Effector memory CD4-positive, alpha-beta T cell (primary cell): ENCODE measurements at places on chromosomes 6 and 20.

DNA sequence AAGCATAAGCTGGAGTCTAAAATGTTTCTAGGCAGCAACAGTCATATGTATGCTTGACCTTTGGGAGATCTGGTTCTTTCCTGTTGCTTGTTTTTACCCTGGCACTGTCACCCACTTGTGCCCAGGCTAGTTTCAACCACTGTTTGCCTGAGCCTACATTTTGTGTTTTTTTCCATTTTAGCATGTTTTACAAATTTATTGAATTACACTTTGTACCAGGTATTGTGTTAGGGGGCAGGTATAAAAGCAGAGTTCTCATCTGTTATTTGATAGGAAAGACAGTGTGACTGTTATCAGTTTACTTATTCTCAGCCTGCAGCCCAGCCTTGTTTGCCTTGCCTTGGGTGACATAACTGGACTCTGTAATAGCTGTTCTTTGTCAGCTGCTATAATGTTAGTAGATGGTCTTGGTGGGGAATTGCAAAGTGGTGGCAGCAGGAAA is 147.0 kb downstream of the CDKAL1 start:
- H3K27ac ChIP-seq: no peak overlapping the region
- H3K36me3 ChIP-seq: no peaks in the 10 kb centered on the region
- no peak overlapping the region for H3K4me3 ChIP-seq
- no peaks in the 10 kb centered on the region for H3K27me3 ChIP-seq
- no peaks in the 10 kb centered on the region for H3K4me1 ChIP-seq

DNA sequence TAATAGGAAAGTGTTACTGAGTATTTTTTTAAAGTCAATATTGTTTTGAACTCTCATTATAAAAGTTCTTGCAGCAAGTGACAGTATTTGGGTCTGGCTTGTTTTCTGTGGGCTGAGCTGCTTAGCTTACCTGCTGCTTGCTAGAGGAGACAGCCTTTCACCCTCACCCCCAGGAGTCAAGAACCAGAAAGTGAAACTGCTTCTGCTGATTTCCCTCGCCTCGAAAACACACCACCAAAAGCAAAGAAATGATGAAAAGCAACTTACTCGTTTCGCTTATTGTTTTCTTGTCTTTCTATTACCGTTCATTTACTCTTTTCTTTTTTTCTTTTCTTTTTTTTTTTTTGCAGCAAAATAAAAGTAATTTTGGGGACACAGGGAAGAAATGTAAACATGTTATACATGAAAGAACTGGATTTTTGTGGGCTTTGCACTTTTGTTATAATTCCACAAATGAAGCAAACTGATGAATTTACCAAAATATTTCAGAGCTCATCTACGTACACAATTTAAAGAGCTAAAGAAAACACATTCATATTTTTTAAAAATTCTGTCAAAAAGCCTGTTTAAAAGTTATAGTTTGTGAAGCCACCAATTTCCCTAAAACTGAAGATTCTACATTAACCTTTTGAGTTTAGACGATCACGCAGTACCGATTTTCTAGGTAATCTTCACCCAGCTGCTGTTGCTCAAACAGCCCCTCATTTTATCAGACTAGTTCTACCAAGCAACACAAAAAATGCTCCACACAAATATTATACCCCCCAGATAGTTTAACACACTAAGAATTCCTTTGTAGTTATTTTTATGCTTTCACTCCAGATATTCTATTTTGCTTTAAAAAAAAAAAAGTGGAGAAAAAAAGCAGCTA is 1.7 kb downstream of the SCML4 start:
- no peaks in the 10 kb centered on the region for H3K27me3 ChIP-seq
- H3K27ac ChIP-seq: peak overlapping the region; percentile 95
- peaks cover 43% of the 10 kb centered on the region for H3K4me1 ChIP-seq
- no peaks in the 10 kb centered on the region for H3K36me3 ChIP-seq

GRCh38 chr6:130259140-130259539 is 36.4 kb upstream of the SAMD3 start:
- H3K27ac ChIP-seq: no peak overlapping the region
- no peaks in the 10 kb centered on the region for H3K4me1 ChIP-seq
- H3K36me3 ChIP-seq: no peaks in the 10 kb centered on the region
- no peak overlapping the region for H3K4me3 ChIP-seq
- no peak for DNase-seq

DNA sequence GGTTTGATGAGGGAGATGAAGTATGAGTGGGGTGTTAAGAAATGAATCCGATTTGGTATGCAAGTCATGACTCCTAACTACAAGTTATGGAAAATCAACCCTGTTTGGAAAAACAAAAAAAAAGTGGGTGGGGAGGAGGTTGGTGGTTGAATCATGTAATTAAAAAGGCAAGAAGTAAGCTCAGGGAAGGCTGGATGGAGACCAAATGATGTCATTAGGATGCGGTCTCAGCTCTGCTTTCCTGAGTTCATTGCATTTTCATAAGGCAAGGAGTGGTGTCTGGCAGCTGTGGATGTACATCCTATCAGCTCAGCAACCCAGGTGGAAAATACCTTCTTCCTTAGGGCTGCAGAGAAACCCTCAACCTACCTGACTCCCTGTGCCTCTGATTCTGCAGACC is 60.4 kb upstream of the AKAP12 start:
- H3K4me3 ChIP-seq: no peak overlapping the region
- no peak overlapping the region for H3K27ac ChIP-seq
- H3K36me3 ChIP-seq: no peaks in the 10 kb centered on the region
- no peaks in the 10 kb centered on the region for H3K4me1 ChIP-seq
- H3K27me3 ChIP-seq: no peaks in the 10 kb centered on the region

- H3K4me3 ChIP-seq: no peak overlapping the region
- H3K27me3 ChIP-seq: no peaks in the 10 kb centered on the region
- H3K4me1 ChIP-seq: no peaks in the 10 kb centered on the region
- DNase-seq: no peak
Observed at GRCh38 chr6:69339163-69339550, 457.7 kb downstream of the LMBRD1 start.

DNA sequence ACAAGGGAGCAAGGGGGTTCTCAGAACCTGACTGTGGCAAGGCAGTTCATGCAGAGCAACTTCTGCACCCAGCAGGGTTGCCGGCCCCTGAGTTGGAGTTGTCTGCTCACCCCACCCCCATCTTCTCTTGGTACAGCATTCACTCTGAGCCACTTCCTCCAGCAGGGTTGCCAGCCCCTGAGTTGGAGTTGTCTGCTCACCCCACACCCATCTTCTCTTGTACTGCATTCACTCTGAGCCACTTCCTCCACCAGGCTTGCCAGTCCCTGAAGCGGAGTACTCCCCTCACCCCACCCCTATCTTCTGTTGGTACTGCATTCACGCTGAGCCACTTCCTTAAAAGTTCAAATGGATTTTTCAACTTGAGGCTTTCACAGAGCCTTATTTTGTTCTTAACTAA is 79.7 kb upstream of the SYNDIG1 start:
- H3K27me3 ChIP-seq: no peaks in the 10 kb centered on the region
- H3K4me1 ChIP-seq: no peaks in the 10 kb centered on the region
- DNase-seq: no peak
- H3K4me3 ChIP-seq: no peak overlapping the region

DNA sequence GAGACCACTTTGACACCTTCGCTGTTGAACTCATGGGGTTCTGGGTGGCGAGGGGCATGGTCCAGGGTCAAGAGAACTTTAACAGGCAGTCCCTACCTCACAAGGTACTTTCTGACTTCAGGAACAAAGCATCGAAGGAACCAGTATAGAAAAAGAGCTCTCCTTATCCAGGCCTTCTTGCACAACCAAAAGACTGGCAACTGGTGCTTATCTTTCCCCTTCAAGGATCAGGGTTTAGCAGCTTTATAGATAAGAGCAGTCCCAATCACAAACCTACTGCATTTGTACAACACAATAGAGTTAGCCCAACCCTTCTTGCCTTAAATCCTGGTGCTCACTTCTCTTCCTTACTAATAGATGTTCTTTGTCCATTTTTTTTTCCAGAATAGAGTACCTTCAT is 116.3 kb downstream of the SNX5 start:
- no peaks in the 10 kb centered on the region for H3K36me3 ChIP-seq
- no peak for DNase-seq
- H3K4me3 ChIP-seq: no peak overlapping the region
- no peaks in the 10 kb centered on the region for H3K27me3 ChIP-seq
- H3K4me1 ChIP-seq: peaks cover 12% of the 10 kb centered on the region
- no peak overlapping the region for H3K27ac ChIP-seq

- H3K4me1 ChIP-seq: no peaks in the 10 kb centered on the region
- H3K27ac ChIP-seq: no peak overlapping the region
Observed at GRCh38 chr6:39214120-39214813, 15.0 kb downstream of the KCNK5 start.

- no peaks in the 10 kb centered on the region for H3K27me3 ChIP-seq
- DNase-seq: no peak
- no peaks in the 10 kb centered on the region for H3K36me3 ChIP-seq
Observed at GRCh38 chr20:62454904-62455636, 20.7 kb downstream of the GATA5 start.
